Activated T-helper 1 cell treated with anti-CD3 and anti-CD28 coated beads, Interleukin-2, amount 50 U/mL, for 16 hours (primary cell): ENCODE measurements at places on chromosomes 1 and 21.

- DNase-seq, result peak; percentile 39
Measured at GRCh38 chr1:45205910-45206721, at the start of gene ZSWIM5. Gene ZSWIM5, minus strand, starts transcription at chr1:45206605. Its CDS starts 255 bp downstream, at chr1:45206350.

GRCh38 chr1:230752407-230752806 is 5.2 kb downstream of the CAPN9 start:
- no peak for DNase-seq

GRCh38 chr21:29193901-29194300 is 63.5 kb downstream of the MAP3K7CL start:
- DNase-seq, result no peak

- no peak for DNase-seq
Measured at GRCh38 chr1:33133478-33134105, 48.3 kb downstream of the TRIM62 start.

GRCh38 chr1:36446271-36446670 is 4.0 kb downstream of the OSCP1 start:
- DNase-seq, result no peak

DNA sequence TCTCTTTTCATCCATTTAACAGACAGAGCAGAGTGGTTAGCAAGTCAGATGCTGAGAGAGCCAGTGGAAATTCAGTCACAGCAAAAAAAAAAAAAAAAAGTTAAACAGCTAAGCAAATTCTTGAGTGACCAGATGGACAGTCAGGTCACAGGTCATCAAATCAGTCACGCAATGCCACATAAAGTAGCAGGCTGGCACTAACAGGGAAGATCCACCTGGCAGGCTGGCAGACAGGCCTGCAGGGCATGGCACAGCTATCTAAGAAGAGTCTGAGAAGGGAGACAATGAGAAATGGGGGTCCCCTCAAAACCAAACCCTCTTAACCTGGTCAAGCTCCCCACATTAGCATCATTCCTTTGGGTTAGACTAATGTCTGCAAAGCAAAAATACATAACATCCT is 371.9 kb downstream of the TTLL7 start:
- DNase-seq, result no peak

GRCh38 chr1:113763661-113764060 is 4.4 kb upstream of the PHTF1 start:
- DNase-seq, result no peak

GRCh38 chr1:180616439-180616838 is 15.4 kb upstream of the XPR1 start:
- no peak for DNase-seq

DNA sequence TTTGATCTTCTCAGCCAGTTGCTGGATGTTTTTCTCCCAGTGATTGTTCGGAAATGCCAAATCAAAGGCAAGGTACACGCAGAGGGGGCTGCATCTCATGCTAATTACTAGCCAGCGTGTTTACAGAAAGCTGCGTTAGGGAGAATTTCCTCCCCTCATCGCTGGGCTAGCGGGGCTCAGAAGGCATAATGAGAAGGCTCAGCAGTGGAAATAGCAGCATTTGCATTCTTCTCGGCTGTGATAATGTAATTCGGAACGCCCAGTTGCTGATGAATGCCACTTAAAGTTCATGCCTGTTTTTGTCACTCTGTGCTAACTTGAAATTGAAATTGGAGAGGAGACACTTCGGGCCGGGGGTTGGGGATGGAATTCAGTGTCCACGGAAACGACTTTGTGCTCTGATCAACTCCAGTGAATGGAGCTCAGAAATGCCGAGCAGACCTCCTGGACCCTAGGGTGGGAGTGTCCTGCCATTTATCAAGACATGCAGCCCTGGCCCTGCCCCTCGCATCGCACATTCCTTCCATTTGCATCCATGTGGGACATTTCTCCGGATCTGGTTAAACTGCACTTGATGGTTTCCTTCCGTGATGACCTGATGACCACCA is 313.4 kb upstream of the C1orf174 start:
- no peak for DNase-seq

DNA sequence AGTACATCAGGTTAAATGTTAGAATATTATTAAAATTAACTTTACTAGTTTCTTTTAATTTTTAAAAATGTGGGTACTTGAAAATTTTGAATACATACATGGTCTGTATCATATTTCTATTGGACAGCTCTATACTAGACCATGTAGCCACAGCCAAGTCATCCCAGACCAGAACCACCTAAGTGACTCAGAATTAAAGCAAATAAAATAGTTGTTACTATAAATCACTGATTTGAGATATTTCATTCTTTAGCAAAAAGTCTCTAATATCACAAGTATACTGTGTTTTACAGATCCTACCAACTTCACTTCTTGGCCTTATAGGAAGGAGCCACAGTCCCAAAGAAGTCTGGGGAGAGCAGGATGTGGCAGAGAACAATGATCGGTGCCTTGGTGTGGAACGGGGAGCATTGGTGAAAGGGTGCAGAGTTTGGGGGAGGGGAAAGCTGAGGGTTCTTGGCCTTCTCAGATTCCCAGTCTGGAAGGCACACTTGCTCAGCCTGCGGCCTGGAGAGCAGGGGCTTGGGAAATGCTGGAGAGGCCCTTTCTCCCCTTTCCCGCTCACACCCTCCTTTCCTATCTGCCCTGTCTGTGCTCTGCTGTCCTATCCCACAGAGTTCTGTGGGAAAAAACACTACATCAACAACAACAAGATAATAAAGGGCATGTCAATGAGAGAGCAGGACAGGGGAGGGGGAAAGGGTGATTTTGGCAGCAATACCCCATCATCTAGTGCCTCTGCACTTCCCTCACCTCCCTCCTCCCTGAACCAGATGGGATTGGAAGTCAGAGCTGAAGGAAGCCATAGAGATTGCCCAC is 122.1 kb downstream of the NGF start:
- DNase-seq, result no peak

- DNase-seq, result no peak
Measured at GRCh38 chr1:243217349-243217748, 37.7 kb downstream of the CEP170 start.

DNA sequence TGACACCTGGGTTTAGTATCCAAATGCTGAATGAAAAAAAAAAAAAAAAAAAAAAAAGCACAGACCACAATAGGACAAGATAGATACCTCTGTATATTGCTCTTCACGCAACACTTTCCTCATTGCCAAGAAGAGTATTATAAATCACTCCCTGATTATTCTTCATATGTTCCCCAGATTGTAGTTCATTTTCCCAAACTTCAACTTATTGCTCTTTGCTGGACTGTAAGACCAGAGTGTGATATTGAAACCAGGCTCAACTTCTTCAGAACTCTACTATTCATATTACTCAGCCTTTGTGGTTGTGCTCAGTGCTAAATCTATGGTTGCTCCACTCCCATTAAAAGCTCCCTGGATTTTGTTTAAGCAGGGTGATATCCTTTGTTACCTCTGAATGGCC is 180.4 kb downstream of the NTMT2 start:
- DNase-seq, result no peak

- DNase-seq, result no peak
Measured at GRCh38 chr21:16837321-16837720, 675.5 kb upstream of the CXADR start.

GRCh38 chr1:27446496-27447020 is 43.4 kb downstream of the WASF2 start:
- no peak for DNase-seq

DNA sequence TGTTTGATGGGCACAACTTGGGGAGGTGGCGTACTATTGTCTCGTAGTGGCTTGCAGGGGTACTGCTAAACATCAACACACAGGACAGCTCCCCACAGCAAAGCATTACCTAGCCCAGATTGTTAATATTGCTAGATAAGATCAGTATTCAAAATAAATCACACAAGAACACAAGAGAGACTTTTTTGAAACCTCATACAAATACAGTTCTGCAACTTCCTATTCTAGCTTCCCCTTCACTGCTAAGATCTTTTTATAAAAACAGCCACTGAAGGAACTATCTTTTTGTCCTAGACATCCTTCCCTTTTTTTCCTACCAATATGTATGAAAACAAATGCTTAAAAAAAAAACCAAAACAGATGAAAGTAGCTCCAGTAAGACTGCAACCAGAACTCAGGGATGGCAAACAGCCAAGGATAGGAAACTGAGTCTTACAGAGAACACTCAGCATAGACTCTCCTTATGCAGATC is 137.8 kb upstream of the KRTAP19-8 start:
- no peak for DNase-seq
